Fibroblast of the aortic adventitia (primary cell): ENCODE measurements at places on chromosomes 6 and 20. TPM values are rescaled to one million over a fixed set of nuclear protein-coding genes. Genes with fewer than 3 reads are reported as not detected.

DNA sequence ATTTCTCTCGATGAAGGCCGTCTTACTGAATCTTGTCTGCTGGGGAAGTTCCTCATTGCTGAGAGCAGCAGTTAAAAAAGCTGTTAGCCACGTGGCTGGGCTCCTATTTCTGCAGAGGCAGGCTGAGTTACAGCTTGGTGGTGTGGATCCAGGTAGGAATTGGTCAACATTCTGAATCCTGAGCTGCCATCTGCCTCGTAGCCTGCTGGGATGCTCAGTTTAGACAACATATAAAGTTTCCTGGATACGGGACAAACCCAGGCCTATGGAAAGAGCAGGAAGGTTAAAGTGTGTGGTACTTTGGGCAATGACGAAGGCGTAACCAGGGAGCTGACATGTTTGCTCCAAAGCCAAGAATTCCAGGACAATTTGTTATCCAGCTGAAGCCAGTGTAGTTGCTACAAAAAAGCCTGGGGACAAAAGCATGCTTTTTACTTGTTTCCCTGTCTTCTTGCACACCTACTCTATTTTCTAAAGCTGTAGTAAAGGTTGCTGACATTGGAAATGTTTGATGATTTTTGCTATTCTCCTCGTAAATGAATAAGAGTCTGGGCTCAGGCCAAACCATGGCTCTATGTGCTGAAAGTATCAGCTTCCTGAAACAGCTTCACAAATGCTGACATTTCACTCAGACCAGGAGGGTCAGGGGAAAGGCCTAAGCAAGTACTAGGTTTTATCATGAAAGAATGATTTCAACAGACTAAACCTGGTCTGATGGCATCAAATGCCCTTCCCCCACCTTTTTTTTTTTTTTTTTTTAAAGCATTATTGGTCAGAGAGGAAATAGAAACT, 12.4 kb upstream of the MYLK2 start:
- DNase-seq: no peak

DNA sequence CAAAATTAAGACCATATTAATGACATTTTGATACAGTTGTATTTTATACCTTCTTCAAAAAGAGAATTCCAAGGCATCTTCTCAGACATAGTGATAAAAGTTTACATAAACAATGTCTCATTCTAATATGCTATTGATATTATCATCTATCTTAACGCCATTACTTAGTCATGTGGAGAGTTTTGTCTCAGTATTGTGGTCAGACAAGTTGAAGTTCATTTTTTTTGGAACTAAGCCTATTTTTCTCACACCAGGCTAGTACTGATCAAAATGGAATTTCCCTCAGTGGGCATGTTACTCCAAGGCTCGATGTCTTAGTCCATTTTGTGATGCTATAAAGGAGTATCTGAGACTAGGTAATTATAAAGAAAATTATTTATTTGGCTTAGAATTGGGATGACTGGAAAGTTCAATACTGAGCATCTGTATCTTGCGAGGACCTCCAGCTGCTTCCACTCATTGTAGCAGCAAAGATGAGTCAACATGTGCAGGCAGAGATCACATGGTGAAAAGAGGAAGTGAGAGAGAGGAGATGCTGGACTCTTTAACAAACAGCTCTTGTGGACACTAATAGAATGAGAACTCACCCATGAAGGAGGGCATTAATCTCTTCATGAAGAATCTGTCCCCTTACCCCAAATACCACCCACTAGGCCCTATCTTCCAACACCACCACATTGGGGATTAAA, 825.5 kb upstream of the MANEA start:
- no peak for DNase-seq

GSTA3 gene
- not detected in 2 replicates for total RNA-seq

DNA sequence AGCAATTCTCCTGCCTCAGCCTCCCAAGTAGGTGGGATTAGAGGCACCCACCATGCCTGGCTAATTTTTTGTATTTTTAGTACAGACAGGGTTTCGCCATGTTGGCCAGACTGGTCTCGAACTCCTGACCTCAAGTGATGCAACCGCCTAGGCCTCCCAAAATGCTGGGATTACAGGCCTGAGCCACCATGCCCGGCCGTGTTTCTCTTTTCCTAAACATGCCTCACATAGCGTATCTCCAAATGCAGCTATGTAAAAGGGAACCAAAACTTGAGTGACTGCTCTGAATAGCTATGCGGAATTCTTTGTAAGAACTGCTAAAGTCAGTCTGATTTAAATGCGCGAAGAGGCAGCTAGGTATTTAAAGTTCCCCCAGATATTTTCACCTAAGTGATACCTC, 20.5 kb downstream of the BPIFA2 start:
- no peak for DNase-seq

GRCh38 chr6:95589826-95590570, 12.7 kb downstream of the MANEA start:
- DNase-seq: no peak

ZSCAN31 gene
- total RNA-seq: 13.9 and 31.2 TPM in 2 replicates

DNA sequence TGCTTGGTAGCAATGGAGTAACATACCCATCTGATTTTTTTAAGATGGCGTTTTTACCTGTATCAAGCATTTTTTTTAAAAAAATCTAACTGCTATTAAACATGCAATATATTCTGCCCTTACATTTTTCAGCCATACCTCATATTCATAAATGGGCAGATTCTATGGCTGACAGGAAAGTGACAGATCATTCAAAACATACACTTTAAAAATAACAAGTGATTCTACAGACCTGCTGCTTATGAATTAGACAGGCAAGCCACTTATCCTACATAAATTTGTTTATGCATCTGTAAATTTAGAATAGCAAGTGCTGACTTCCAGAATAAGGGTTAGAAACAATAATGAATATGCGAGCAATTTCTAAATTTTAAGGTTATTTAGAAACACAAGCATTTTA, 82.7 kb downstream of the TBXT start:
- no peak for DNase-seq

THEMIS gene
- total RNA-seq: under 0.01 TPM in 1 of 2 replicates, not detected in the other

DNA sequence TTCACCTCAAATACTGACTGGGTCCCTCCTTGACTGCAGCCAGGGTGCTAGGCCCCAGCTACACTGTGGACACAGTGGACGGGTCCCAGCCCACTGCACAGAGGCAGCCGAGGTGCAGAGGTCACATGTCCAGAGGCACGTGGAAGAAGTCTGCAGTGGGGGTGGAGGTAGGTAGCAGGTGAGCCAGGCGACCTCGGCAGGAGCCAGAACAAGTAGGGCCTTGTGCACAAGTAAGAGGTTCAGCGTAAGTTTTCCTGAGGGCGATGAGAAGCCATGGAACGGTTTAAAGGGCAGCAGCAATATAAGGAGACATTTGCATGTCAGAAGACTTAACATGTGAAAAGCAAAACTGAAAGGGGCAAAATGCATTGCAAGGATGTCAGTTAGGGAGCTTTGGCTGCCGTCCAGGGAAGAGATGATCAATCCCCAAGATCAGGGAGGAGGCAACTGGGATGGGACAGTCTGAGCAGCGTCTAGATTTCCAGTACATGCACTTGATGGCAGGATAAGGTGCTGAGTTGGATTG, 49.7 kb upstream of the SNX9 start:
- DNase-seq: no peak

DNA sequence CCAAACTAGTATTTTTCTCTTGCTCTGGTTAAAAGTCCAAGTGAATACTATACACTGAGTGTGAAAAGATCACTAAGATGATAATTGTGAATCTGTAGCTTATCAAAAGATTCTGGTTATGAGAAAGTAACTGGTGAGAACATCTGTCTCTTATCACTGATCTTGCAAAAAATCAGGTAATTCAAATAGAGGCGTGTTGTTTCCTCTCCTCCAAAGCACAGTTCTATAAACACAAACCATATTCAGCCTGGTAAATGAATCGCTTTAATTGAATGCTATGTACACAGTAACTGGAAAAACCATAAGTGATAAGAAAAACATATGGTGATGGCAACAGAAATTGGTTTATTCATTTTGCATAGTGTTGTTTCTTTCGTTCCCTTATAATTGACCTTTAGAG, 161.0 kb downstream of the RALGAPA2 start:
- DNase-seq: no peak

- no peak for DNase-seq
These were observed 5.2 kb downstream of the KIAA0408 start for GRCh38 chr6:127453845-127454619.

- DNase-seq: no peak
These were observed 1.9 kb upstream of the ATP9A start for GRCh38 chr20:51769976-51770615.

GRCh38 chr6:129575378-129576118, 134.4 kb downstream of the ARHGAP18 start:
- peak; percentile 83 for DNase-seq

GRCh38 chr6:105784179-105784578, 302.0 kb upstream of the PRDM1 start:
- no peak for DNase-seq

DNA sequence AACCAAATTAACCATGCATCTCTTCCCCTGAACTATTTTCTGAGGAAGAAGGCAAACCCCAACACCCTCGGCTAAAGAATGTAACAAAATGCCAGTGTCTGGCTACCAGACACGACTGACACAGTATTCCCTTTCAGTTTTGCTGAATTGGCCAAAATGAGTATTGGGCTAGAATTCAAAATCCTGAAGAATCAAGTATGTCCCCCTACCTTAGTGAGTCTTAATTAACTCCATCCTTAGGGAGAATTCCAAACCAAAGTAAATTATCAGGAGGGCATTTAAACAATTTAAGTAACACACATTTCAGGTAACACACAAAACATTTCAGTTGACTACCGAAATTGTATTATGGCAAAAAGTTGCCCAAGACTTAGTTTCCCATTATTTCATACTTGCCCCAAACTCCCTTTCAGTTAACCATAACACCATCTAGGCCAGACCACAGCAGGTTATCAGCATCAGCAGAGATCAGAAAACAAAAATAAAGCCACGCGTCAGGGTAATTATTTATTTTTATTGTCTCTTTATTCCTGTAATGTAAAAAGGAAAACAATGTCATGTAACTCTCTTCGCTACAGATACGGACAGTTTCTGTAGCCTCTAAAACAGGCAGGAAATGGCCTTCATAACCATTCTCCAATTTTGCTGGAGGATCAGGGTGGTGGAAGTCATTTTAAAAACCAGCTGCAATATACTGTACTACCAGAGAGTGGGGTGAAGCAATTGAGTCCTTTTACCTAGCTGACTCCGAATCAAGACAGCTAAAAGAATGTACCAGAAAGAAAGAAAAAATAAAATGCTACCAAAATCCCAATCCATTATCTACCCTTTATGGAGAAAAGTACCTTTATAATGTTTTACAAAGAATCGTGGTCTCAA, 1.9 kb downstream of the SNX5 start:
- peak; percentile 61 for DNase-seq

GRCh38 chr6:168949981-168950857, 303.4 kb downstream of the THBS2 start:
- DNase-seq: peak; percentile 74

CST1 gene
- 0.63 TPM in 1 of 2 replicates, not detected in the other for total RNA-seq

SLC2A10 gene
- 37.4 and 43.4 TPM in 2 replicates for total RNA-seq

GABRR1 gene
- total RNA-seq: not detected in 2 replicates
